SK-N-SH treated with all-trans-retinoic acid at 6 μM for 48 hours (cell line): ENCODE measurements at places on chromosomes 4 and X.
A peak's percentile ranks its signal among the peaks of the same experiment; 100 is the strongest.

DNA sequence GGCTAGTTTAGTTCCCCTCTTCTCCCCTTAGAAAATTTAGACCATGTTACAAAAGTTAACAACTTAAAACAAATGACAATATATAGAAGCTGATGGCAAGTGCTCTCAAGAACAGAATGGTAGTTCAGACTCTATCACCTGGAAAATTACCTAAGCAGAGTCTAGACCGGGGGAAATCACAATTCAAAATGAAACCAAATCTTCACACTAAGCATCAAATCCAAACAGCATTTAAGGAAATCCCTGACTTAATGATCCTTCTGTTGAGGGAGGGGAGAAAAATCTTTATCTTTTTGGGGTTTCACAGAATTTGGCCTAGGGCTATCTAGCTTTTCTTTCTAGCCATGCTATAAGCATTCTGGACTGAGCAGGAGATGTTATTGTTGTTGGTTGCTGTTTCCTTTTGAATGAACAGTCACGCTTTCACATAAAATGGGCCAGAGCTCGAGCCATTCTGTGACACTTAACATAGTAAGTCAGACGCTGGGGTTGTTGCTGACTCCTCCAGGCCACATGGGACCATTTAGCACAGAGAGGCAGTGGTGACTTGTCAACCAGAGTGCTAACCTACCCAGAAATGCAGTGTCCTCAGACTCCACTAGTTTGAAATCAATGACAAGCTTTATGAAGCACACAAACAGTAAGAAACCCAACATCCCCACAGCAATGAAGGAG, 16.0 kb upstream of the LSM6 start:
- no peak for ATAC-seq

DNA sequence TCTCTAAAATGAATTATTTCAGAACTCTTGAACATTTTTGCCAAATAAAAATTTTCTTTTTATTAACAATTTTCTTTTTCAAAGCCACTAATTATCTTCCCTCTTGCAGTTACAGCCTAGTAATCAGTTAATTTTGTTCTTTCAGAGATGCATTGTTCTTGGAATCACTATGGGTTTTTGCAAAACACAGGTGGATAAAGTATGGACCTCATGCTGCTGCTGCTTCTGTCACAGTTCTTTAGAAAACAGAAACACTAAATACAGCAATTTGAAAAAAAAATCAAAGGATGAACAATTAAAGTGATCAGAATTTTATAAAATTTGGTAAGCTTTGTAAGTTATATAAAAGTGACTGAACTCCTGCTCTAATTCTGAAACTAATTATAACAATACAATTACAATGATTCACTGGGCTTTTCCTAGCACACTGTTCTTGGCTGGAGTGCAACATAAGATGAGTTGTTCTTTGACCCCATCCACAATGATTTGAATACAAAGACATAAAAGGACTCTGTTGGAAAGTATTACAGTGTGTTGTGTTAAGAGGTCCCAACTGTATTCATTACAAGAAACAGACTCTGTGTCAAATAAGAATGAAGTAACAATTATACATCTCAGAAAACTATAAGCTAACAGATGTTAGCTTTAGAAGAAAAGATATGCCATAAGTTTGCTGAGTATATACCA, 59.4 kb upstream of the GK2 start:
- peak; percentile 63 for ATAC-seq

GRCh38 chr4:25792200-25792791, 70.5 kb downstream of the SEL1L3 start:
- peak; percentile 50 for ATAC-seq

GRCh38 chrX:132561974-132562373, 73.1 kb upstream of the MBNL3 start:
- no peak for ATAC-seq

DNA sequence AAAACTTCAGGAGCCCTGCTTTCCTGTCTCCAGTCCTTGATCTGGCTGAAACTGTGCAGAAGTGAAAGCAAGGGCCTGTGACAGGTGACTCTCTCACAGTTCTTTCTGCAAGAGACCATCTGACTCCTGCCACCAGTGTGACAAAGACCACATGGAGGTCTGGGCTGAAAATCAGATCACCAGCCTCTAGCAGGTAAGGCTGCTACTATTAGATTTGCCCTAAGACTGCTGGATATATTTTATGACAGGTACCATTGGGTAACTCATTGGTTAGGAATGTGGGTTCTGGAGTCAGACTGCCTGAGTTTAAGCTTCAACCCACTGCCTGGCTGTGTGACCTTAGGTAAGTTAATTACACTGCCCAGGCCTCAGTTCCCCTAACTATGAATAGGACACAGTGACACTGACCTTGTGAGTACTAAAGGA, 163.3 kb upstream of the SLC7A11 start:
- ATAC-seq, result peak; percentile 41; the same call in 2 of the 3 replicates
